ENCODE measurements at places on chromosomes 1 and 21.
A peak's percentile ranks its signal among the peaks of the same experiment; 100 is the strongest.

GRCh38 chr21:39882151-39882838 is 15.1 kb downstream of the PCP4 start:
- DNase-seq = no peak

DNA sequence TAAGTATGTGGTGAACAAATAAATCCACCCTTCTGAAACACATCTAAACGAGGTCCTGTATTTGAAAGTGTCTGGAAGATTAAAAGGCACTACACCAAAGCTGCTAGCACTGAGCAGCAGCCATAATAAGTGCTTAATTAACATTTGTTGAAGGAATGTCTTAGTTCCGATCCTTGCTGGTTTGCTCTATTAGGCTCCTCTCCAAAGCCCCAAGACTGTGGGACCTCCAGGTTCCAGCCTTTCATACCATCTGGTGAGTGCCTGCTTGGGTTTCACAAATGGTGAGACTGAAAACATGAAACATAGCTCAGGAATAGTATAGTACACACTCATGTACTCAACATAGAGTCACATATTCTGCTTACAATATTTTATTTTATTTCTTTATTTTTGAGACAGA is 640 bp upstream of the CYP2J2 start:
- DNase-seq = no peak

DNA sequence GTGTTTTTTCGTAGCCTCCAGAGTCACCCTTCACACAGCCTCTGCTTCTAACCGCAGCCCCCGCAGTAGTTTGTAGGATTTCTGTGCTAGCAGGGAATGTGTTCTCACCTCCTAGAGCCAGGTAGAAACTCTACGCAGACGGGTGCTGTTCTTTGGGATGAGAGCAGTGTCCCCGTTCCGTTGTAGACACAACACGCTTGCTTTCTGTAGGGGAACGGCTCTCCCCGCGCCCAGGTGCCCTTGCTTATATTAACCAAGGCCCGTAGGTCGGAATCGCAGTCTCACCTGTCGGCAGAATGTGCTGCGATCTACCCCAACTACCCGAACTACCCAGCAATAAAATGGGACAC is 111.8 kb upstream of the NBPF11 start:
- DNase-seq = no peak

DNA sequence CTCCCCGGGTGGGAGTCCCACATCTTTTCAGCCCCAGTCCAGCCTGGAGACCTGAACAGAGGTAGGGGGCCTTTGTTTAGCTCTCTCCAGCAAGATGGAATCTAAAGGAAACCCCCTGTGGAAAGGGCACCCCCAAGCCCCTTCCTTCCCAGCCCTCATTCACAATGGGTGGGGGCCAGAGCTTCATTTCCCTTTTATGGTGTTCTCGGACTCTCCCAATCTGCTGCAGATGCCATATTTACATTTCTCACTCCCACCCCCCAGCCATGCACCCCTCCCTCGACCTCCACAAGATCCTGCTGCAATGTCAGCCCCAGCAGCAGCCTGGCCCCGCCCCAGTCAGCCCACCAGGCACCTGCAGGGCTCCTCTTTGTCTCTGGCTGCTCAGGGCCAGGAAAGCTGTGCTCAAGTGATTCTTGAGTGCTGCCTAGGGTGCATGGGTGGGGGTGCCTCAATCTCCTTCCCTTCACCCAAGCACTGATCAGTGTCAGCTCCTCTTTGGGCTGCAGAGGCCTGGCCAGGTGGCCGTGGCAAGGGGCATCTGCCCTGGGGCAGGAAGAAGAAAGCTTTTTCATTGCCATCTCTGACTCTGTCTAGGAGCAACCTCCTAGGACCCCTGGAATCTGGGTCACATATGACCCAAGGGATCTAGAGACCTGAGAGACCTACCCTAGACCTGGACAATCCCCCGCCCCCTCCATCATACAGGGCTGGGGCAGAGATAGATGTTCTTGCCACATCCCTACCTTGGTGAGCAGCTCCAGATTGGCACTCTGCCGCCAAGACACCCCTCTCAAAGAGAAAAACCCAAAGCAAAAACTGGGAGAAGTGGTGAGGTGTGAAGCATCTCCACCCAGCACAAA is 1.7 kb downstream of the KIF21B start:
- DNase-seq = no peak

- no peak for DNase-seq
Observed at GRCh38 chr1:48230236-48230635, 7.7 kb downstream of the SLC5A9 start.

DNA sequence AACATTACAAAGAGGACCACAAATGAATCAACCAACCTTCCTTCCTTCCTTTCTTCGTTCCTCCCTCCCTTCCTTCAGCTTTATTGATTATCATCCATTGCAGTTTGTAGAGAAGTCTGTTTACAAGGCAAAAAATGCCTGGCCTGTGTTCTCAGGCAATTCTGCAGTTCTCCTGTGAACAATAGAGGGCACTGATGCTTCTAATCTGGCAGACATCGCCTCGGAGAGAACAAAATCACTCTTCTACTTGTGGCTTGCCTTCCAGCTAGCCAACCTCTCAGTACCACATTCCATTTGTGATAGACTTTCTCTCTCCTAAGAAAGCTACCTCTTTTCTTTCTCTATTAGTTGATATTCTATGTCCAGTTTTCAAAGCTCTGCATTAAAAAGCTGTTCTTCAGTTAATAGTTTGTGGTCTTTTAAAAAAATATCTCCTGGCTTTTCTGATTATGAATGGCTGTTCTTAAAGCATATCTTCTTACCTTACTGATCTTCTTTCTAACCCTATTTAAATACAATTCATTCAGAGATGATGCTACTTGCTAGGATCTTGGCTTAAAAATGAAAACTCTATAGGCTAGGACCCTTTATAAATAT is 26.9 kb upstream of the ESRRG start:
- peak; percentile 31 for DNase-seq

DNA sequence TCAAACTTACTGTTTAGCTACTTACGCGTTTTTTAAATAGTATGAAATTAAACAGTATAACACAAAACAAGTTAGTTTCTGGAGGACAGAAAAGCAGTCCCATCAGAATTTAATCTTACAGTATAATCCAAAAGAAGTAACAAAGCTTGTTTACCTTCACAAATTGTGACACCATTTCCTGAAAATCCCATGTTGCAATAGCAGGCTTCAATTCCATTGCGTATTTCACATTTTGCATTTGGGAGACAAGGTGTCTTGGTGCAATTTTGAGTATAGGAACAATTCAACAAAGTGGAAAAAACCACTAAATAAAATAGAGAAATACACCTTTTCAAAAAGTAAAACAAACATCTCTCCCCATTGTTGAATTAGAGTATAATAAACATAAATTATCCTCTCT is 1.6 kb downstream of the ADGRL4 start:
- DNase-seq = no peak

- DNase-seq = no peak
Observed at GRCh38 chr1:237814319-237814924, 76.3 kb downstream of the ZP4 start.

- no peak for DNase-seq
Observed at GRCh38 chr1:218809625-218810024, 364.1 kb upstream of the LYPLAL1 start.

DNA sequence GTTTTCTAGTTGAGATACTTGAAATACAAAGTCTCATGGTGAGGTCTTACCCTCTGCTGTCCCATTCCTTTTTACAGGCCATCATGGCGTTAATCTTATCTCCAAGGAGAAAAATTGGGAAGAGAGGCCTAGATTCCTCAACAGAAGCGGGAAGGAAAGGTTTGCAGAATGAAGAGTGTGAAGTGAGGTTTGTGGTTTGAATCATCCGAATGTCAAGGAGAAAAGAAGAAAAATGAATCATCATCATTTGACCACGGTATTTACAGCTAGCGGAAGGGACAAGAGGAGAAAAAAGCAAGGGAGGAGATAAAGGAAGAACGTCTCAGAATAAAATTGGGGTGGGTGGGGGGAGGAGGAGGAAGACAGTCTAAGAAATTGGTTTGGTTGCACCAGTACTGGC is 935 bp upstream of the COG2 start:
- DNase-seq = no peak

- DNase-seq = no peak
Observed at GRCh38 chr1:6157132-6157527, 23.0 kb downstream of the CHD5 start.

DNA sequence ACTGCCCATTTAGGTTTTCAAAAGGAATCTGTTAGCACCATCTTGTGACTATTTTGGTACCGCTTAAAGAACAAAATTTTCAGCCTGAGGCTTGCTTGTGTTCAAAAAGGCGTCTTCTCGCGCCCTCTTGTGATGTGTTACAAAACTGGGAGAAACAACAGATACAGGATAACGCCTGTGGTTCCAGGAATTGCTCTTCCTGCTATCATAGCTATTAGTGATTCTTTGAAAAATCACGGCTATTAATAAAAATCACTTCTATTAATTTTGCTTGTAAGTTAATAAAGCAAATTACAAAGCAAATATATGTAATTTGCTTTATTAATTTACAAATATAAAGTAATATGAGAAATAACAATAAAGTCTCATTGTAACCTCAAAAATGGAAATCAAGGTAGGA is 82.2 kb upstream of the ABCD3 start:
- peak; percentile 77 for DNase-seq

- no peak for DNase-seq
Observed at GRCh38 chr1:15411593-15412137, 2.0 kb downstream of the EFHD2 start.

DNA sequence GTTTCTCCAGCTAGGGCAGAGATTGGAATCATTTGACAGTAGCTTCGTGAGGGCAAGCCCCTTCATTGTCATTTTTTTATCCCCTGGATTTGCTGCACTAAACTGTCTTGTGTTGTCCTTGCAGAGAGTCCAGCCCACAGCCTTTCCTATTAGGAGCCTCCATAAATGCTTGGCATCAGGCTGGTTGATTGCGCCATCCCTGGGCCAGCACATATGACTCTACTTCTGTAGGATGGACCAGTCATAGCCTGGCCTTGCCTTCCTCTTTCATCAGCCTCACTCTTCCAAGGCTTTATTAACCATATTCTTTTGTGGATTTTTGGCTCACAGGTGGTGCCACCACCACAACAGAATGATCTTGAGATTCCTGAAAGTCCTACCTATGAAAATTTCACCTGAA is 31.4 kb downstream of the LY9 start:
- DNase-seq = no peak

DNA sequence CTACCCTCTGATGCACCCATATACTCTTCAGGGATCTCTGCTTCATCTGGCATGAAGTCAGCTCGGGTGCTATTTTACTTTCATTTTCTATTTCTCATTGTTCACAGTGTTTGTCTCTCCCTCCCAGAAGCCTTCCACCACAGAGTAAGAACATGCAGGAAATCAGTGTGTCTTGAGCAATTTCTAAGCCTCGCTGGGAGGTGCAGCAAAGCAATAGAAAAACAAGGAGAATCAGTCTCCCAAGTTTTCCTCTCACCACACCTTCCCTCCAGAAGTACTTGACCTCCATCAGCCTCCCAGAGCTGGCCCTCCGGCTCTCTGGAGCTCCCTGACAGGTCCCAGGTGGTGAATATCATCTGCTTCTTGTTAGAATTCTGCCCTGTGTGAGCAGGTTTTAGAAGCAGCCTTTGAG is 594.7 kb upstream of the CAMK1G start:
- peak; percentile 7 for DNase-seq

DNA sequence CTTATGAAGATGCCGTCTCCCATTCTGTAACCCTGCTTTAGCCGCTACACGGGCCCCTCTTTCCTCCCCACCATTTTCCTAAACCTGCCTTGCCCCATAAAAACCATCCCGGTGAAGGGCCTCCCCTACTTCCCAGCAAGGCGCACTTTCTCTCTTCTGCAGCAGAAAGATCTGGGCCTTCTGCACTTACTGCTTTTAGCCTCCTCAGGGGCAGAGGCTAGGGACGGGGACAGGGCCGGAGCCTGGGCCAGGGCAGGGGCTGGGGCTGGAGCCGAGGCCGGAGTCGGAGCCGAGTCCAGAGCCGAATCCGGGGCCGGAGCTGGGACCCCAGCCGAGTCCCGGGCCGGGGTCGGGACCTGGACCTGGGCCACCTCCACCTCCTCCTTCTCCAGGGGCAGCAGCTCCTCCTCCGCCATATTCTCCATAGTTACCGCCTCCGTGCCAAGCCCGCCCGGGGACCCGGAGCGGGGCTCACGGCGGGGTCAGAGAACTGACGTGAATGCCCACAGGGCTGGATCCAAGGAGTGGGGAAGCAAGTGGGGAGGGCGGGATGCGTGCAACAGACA is 382 bp downstream of the TRMT1L start:
- DNase-seq = no peak

- no peak for DNase-seq
Observed at GRCh38 chr1:110262846-110263631, 52.9 kb downstream of the KCNC4 start.

- no peak for DNase-seq
Observed at GRCh38 chr1:107843989-107844388, 121.0 kb downstream of the VAV3 start.

DNA sequence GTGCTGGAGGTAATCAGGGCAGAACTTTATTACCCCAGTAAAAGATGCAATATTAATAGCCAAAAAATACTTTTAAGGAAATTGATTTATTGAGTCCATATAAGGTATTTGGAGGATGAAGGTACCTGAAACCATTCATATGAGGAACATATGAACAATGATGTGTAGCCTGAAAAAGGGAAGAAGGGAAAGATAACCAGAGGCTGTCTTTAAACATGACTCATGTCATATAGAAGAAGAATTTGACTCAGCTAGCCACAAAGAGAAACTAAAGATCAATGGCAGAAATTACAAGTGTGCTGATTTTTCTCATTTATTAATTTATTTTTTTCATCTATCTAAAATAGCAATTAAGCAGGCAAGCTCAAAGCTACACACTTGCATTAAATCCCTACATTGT is 136.2 kb upstream of the DUSP10 start:
- DNase-seq = no peak

DNA sequence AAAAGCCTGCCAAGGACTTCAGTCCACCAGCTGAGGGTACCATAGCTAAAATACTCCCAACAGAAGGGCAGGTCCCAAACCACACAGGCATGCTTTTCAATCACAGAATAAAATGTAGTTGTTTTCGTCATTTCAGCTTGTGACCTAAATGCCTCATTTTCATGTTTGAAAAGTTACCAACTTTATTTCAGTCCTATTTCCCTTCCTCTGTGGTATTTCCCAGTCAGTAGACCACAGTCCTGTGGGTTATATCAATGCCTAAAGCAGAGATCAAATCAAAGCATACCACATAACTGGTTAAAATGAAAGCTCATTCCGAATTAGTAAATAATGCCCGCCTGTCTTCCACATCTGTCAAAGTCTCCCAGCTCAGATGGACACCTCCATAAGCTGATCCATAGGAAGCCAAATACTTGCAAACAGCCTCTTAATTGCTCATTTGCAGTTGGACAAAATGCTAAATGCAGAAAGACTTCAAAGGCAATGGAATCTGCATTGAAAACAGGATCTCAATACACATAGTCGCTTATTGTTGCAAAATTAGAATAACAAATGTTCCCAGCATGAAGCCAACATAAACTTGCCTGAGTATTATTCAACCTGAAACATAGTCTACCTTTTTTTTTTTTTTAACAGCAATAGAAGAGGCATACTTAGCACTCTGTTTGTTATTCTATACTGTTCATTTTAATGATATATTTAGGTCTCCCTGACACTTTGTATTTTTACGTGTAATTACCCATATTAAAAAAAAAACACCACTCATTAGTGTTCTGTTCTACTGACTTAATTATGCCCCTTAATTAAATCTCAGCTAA is 53.9 kb downstream of the NR5A2 start:
- DNase-seq = no peak

- DNase-seq = peak; percentile 58
Observed at GRCh38 chr1:115505148-115505571, 136.6 kb upstream of the VANGL1 start.

- DNase-seq = no peak
Observed at GRCh38 chr1:182589931-182590330, 875 bp upstream of the RNASEL start.

GRCh38 chr1:224675590-224675989 is 59.5 kb downstream of the CNIH3 start:
- DNase-seq = no peak

GRCh38 chr1:166836733-166837132 is 2.5 kb upstream of the POGK start:
- no peak for DNase-seq
